ENCODE measurements at places on chromosomes 7 and 10.

DNA sequence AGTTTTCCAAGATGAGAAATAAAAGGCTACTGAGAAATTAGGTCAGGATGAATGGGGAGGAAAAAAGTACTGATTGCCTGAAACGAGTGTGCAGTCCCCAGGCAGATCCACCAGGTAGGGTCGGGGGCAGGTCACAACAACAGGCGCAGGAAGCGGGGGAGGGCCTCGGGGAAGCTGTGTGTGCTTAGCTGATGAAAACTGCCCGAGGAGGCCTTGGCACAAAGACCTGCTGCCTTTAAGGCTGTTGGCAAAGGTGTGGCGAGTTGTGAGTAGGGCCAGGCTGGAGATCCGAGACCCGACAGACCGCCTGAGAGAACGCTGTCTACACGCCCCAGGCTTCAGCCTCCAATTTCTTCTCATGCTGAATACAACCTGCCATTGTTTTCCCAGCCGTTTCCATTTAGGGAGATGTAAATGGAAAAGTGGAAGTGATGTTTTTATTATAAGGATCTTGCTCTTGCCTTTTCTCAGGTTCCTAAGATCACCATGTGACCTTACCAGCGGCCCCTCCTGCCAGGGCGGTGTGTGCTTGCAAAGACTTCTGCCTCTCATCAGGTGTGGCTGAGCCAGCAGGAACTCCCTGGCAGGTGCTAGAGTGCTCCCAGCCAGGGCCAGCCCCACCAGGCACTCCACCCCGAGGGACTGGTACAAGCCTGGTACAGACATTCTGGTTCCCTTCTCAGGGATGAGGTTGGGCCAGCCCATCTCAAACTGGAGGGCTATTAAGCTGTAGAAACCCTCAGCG, 60.8 kb downstream of the DLG5 start:
- no peak for DNase-seq

DNA sequence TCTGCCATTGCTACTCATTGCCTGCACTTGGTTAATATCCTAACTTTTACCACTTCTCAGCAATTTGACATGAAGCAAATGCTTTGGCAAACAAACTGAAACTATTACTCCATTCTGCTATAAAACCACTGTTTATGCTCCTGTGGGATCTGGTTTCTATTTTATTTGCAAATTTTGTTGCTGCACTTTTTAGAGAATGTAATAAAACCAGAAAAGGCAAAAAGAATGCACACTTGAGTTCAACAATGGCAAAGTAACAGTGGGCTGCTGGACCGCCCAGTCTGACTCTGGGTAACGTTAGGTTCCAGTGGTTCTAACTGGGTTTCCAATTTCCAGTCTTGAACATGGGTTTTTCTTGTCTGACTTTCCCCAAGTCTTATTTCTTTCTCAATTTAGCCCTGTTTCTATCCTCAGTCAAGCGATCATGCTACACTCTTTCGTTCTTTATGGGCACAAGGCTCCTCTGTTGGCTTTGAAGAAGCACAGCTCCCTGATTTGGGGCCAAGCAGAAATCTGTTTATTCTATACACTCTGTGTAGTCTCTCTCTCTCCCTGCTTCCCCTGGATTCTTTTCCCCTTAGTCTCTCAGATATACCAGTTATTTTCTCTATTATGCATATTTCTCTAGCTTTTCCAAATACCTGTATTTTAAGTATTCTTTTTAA, 129.2 kb upstream of the FAM3C start:
- no peak for DNase-seq

GRCh38 chr7:107946451-107946850, 55.5 kb downstream of the DLD start:
- DNase-seq, result no peak

GRCh38 chr7:54944179-54944578, 74.6 kb upstream of the EGFR start:
- no peak for DNase-seq

- peak; percentile 55 for DNase-seq
Observed at GRCh38 chr10:101161494-101162299, 30.6 kb downstream of the TLX1 start.

- DNase-seq, result no peak
Observed at GRCh38 chr10:3353235-3353634, 180.7 kb upstream of the PITRM1 start.

- no peak for DNase-seq
Observed at GRCh38 chr7:2195400-2196246, 37.1 kb downstream of the MAD1L1 start.

DNA sequence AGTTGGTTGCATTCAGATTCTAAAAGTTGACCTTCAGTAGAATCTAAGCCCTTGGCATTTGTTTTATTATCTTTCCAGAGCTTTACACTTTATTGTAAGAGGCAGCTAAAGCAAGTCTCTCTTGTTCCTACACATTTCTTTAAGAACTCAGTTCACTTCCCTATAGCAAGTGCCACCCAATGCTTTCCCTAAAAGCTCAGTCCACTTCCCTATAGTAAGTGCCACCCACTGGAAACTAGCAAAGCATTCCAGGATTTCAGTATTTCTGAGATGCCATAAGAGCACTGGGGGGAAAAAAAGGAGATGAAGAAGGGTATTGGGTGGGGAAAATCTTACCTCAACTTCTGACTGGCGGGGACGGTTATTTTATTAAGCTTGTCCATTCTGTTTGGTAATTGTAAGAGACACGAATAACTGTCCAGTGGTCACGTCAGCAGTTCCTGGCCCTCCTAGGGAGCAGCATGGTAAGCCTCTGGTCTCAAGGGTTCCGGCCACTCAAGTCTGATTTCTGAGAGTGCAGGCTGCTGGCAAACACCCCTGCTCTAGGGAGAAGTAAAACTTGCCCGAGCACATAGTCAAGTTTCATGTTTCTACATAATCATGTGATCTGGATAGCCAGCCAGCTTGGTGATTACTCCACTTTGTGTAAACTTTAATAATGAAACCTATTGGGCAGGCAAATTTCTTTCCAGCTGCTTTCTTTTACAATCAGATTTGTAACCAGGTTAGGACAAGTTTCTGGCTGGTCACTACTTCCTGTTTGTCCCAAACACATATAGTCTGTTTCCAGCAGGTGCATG, at the start of gene BLNK:
Gene BLNK (minus strand): TSS at position 554 of the 800 bp plus-strand sequence. CDS start 171 bp downstream, at position 383.
- peak; percentile 89 for DNase-seq

- DNase-seq, result peak; percentile 64
Observed at GRCh38 chr7:24763303-24763901, 6.1 kb upstream of the GSDME start.

- DNase-seq, result no peak
Observed at GRCh38 chr10:112649006-112649821, 202.2 kb downstream of the VTI1A start.

DNA sequence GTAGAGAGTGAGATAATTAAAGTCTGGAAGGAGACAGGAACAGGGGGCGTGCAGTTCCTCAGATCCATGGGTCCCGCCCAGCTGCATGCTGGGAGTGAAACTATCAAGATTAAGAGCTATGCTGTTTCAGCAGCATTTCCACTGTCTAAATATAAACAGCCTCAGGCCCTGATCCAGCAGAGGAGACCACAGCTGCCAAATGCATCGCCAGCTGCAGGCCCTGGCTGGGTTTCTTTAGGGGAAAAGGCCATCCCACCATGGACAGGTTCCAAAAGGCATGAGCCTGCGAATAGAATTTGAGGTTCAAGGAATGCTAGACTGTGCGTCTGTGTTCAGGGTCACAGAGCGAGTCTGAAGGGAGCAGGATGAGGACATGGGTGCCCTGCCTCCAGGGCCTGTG, 411.4 kb downstream of the PAXIP1 start:
- DNase-seq, result no peak

GRCh38 chr7:69994218-69994617, 395.9 kb downstream of the AUTS2 start:
- no peak for DNase-seq

DNA sequence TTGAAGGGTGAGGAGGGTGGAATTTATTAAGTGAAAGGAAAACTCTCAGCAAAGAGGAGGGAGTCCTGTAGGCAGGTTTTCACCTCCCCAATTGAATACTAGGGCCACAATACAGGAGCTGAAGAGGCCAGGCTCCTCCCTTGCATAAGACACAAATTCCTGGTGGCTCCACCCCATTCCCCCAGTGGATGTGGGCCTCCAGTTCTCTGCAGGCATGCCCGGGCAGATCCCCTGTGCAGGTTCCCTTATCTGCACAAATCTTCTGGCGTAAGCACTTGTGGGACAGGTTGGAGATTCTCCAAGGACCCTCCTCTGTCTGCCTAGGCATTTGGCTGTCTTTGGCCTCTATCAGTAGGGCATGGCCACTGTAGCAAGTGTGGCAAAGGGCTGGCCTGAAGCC, 847.1 kb upstream of the MBL2 start:
- no peak for DNase-seq

DNA sequence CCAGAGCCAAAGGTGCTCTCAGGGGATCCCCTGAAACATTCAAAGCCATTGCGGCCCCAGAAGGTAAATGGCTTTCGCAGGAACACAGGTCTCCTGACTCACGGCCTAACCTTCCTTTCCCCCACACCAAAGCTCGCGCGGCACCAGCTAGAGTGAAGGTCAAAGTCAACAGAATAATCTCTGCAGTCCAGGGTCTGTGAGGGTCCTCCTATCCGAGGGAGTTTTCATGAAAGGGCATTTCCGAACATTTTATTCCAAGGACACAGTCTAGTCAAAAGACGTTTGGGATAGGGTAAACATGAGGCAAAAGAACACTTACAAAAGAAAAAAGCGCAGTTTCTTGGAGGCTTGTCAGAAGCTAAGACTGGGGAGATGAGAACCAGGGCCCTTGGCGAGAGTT, 559 bp upstream of the STEAP2 start:
- DNase-seq, result no peak

- DNase-seq, result no peak
Observed at GRCh38 chr10:25766687-25767221, 167.3 kb upstream of the MYO3A start.

GRCh38 chr10:87931836-87932230, 68.4 kb downstream of the PTEN start:
- DNase-seq, result no peak

- DNase-seq, result no peak
Observed at GRCh38 chr10:79229071-79229541, 118.2 kb upstream of the PPIF start.

GRCh38 chr7:150435390-150436073, 14.9 kb upstream of the GIMAP8 start:
- peak; percentile 85 for DNase-seq

DNA sequence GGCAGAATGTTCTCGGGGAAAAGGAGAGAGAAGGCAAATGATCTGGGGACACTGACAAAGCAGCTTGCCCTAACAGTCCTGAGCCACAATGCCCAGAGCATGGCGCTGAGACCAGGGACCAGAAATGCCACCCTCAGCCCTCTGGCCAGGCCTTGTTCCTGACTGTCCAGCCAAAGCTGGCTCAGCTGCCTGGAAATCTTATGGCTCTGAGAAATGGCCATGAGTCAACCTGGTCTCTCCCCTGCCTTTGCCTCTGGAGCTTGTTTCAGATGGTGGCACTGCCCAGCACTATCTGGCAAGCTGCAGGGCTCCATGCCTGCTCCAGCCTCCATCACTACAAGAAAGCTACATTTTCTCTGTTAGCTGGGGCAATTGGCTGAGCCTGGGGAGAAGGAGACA, 90.5 kb upstream of the PLXNA4 start:
- DNase-seq, result no peak

GRCh38 chr7:15555381-15555859, 6.4 kb downstream of the AGMO start:
- no peak for DNase-seq

DNA sequence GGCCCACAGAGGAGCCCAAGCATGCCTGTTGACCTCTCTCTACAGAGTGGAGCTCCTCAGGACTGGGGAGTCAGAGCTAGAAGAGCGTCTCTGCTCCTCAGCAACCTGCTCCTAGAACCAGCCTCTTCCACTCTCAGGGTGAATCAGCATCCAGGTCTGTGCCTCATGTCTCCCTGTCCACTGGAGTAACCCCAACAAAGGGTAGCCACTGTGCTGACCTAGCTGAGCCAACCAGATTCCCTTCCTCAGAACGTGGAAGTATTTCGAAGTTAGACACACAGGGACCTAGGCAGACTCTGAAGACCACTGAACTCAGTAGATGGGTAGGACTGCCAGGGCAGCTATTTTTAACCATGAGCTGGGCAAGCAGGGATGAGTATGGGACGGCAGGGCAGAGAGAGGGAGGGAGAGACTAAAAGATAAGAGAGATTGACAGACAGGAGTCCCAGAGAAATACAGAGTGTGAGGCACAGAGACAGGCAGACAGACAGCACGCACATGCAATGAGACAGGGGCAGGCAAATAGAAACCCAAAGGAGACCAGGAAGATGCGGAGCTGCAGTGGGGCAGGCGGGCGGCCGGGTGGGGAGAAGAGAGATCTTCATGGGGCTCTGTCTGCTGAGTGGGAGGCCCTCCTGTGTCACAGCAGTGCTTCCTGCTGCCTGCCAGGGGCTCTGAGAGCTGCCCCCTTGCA, 56.7 kb downstream of the OSBPL3 start:
- no peak for DNase-seq

- DNase-seq, result no peak
Observed at GRCh38 chr7:10618953-10619352, 354.7 kb upstream of the PHF14 start.

GRCh38 chr10:89813546-89813945, 112.2 kb downstream of the KIF20B start:
- DNase-seq, result no peak

GRCh38 chr7:87483131-87483530, 7.7 kb upstream of the ABCB4 start:
- no peak for DNase-seq

DNA sequence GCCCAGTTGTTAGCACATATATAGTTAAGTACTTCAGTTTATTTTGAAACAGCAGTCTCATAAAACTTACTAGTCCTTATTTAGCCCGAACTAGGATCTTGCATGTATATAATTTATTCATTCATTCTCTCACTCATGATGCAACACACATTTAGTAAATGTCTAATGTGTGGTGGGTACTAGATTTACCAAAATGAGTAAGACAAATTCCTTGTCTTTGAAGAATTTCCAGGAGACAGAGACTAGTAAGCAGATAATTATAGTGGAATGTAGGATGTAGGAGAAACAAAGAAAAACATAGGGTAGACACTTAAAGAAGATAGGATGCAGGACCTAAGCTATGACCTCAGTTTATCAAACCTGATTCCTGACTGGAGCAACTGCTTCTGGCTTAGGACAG, 120.2 kb upstream of the AMPH start:
- DNase-seq, result no peak

DNA sequence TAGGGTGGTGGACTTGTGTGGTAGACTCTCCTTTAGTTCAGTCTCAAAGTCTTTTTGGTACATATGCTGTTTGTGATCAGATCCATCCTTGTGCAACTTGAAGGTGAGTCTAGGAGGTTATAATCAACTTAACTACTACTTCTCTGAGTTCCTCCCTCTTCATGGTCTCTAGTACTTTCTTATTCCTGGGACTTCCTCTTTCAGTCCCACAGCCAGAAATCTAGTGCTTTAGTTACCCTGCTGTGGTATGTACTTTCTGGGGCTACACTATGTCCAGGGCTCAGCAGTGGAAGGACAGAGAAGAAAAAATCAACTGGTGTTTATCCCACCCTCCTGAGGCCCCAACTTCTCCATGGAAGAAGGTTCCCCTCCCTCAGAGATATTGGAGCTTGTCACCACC, 19.4 kb upstream of the ATAD1 start:
- DNase-seq, result peak; percentile 27

GRCh38 chr10:31134311-31134952, 102.8 kb upstream of the ZNF438 start:
- DNase-seq, result peak; percentile 37
